ENCODE measurements at places on chromosomes 2 and 18.

GRCh38 chr2:156944871-156945270 lies 312.6 kb upstream of the GALNT5 start:
- no peak for DNase-seq
- H3K4me1 ChIP-seq, result no peaks in the 10 kb centered on the region
- H3K27me3 ChIP-seq, result peaks cover 2% of the 10 kb centered on the region
- H3K27ac ChIP-seq, result no peak overlapping the region
- no peak overlapping the region for H3K4me3 ChIP-seq

DNA sequence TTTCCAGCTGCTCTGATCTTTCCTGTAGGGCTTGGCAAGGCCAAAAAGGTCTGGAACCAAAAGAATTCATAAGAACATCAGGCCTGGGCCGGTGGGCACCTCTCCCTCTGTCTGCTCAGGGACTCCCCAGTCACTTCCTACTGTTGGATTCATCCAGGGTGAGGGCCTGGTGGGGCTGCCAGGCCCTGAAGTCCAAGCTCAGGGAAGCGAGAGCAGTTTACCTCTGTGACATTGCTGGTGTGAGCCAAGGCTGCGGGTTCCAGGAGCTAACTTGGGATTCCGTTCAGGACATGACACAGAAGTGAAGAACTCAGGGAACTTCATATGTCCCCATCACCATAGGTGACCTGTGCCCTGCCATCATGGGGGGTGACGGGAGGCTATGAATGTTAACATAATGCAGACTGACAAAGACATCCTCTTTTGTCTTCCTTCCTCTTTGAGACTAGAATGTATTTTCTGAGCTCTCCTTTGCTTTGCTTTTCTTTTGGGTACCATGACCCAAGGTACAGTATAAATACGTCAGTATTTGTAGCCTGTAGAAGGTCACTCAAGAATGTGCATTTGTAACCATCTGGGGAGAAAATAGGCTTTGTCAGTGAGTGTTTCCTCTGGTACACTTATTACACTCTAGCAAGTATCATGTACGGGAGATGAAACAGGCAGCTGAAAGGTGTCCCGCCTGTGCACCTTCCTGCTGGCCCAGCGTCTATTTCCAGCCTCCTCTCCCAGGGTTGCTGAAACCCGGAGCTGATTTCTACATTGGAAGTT lies 130.5 kb upstream of the SLC1A4 start:
- no peak overlapping the region for H3K4me3 ChIP-seq
- H3K4me1 ChIP-seq, result peaks cover 12% of the 10 kb centered on the region
- DNase-seq, result no peak
- no peak overlapping the region for H3K27ac ChIP-seq

DNA sequence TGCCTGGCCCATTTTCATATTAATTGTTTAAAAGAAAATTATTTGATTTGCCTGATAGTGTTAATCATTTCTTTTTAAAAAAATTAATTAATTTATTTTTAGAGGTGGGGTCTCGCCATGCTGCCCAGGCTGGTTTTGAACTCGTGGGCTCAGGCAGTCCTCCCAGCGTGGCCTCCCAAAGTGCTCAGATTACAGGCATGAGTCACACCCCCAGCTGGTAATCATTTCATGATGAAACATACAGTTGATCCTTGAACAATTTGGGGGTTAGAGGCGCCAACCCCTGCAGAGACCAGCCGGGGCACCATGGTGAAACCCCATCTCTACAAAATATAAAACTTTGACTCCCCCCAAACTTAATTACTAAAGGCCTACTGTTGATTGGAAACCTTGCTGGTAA lies 7.9 kb downstream of the GPN1 start:
- no peaks in the 10 kb centered on the region for H3K27me3 ChIP-seq
- peaks cover 65% of the 10 kb centered on the region for H3K36me3 ChIP-seq
- peak overlapping the region; percentile 68 for H3K27ac ChIP-seq
- H3K4me3 ChIP-seq, result no peak overlapping the region

GRCh38 chr2:110873056-110873502 lies 140.7 kb downstream of the ACOXL start:
- H3K36me3 ChIP-seq, result peaks cover 2% of the 10 kb centered on the region
- no peak for DNase-seq
- H3K27ac ChIP-seq, result no peak overlapping the region
- no peak overlapping the region for H3K4me3 ChIP-seq
- peaks cover 8% of the 10 kb centered on the region for H3K27me3 ChIP-seq

GRCh38 chr18:9101730-9102507 lies 580 bp upstream of the NDUFV2 start:
- peak overlapping the region; percentile 94 for H3K27ac ChIP-seq
- peaks cover 39% of the 10 kb centered on the region for H3K36me3 ChIP-seq
- H3K27me3 ChIP-seq, result no peaks in the 10 kb centered on the region
- H3K4me1 ChIP-seq, result peaks cover 50% of the 10 kb centered on the region
- peak overlapping the region; percentile 94 for H3K4me3 ChIP-seq

DNA sequence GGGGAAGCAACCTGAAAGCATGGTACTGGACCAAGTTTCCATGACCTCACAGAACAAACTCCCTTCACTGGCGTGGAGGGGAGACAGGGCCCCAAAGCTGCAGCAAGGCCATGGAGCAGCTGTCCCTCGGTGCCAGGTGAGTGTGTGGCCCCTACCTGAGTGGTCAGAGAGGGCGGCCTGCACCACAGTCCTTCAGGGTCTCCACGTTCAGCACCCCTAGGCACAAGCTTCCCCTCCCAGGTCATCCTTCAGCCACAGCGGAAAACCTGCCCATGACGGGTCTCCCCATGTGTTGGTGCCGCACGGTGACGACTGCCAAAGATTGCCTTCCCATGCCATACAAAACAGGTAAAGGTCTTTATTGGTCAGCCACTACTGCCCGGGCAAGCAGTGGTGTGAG lies 201.6 kb downstream of the MGAT5 start:
- H3K4me1 ChIP-seq, result no peaks in the 10 kb centered on the region
- no peaks in the 10 kb centered on the region for H3K27me3 ChIP-seq
- no peak overlapping the region for H3K4me3 ChIP-seq

DNA sequence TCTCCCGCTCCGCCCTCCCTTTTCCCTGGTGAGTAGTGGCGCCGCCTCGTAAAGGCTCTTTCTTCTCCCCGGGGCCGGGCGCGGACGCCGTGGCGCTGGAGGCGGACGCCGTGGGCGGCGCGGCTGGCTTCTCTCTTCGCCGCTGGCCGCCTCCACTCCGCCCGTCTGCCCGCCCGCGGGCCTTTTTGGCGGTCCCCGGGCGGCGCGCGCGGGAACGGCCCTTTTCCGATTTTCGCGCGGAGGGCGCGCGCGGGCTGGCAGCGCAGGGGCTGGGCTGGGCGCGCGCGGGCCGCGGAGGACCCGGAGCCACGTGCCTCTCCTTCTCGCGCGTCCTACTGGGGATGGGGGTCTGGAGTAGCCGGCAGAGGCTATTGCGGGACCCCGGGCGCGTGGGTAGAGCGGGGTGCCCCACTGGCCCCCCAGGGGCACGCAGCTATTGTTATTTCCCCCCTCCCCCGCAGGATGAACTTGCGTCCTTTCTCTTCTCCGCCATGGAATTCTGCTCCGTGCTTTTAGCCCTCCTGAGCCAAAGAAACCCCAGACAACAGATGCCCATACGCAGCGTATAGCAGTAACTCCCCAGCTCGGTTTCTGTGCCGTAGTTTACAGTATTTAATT lies 472 bp downstream of the SLC20A1 start:
- peaks cover 62% of the 10 kb centered on the region for H3K4me1 ChIP-seq
- H3K4me3 ChIP-seq, result peak overlapping the region; percentile 96
- DNase-seq, result no peak
- peak overlapping the region; percentile 91 for H3K27ac ChIP-seq

DNA sequence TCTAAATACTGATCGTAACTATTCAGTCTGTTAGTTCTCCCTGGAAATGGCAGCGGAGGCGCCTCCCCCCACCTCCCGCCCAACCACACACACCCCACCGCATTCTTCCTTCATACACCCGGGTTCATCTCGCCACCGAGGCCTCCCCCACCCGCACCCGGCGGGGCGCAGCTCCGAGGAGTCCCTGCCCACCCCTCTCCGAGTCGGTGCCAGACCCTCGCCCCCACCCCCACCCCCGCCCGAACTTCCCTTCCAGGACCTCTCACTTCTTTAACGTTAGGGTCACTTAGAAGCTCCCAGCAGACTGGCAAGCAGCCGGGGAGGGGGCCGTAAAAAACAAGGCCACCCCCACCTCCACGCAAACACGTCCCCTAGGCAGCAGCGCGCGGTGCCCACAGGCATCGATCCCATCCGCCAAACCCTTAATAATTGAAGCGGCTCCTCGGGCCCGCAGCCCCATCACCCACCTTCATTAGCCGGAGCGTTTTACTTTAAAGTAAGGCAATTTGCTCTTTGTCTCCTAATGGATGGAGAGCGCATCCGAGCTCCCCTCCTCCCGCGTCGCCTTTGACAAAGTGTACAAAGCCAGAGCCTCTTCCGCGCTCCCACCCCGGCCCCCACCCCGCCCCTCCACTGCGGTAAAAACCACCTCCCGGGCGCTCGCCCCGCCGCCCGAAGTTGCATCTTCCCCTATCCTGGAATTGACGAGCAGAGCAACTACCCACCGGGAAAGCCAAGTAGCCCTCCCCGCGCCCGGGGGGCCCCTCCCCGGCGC lies 624 bp downstream of the ZNF516 start:
- peaks cover 28% of the 10 kb centered on the region for H3K4me1 ChIP-seq
- peaks cover 72% of the 10 kb centered on the region for H3K27me3 ChIP-seq
- H3K27ac ChIP-seq, result no peak overlapping the region
- H3K36me3 ChIP-seq, result peaks cover 2% of the 10 kb centered on the region
- peak overlapping the region; percentile 98 for H3K4me3 ChIP-seq

DNA sequence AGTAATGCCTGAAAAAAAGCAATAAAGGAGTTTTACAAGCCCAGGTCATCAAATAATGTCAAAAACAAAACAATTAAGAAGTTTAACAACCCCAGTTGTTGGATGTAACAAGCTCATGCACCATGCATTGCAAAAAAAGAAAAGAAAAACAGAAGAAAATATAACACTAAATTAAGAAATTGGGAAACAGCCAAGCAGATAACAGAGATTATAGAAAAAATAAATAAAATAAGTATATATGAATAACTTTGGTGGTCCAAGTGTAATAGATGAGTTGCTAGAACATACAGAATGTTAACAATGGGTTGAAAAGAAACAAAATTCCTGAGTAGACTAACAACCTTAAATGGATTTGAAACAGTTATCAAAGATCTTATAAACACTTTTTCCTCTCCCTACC lies 573.1 kb upstream of the SOX11 start:
- H3K27me3 ChIP-seq, result no peaks in the 10 kb centered on the region
- DNase-seq, result no peak
- H3K4me1 ChIP-seq, result no peaks in the 10 kb centered on the region
- H3K27ac ChIP-seq, result no peak overlapping the region
- no peak overlapping the region for H3K4me3 ChIP-seq
- no peaks in the 10 kb centered on the region for H3K36me3 ChIP-seq

DNA sequence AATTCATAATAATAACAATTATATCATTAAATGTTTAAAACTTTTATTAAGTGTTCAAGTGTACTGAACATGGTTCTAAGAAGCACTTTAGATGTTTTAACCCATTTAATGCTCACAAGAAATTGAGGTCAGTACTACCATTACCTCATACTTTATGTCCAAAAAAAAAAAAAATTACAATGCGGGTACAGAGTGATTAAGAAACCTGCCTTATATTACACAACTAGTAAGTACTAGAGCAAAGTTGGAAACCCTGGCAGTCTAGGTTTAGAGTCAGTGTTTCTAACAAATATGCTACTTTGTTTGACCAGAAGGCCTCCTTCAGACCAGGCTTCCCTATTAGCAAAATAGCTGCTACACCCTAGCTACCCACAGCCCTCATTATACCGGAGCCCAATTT lies 28.5 kb downstream of the PLEKHM3 start:
- DNase-seq, result no peak
- no peaks in the 10 kb centered on the region for H3K27me3 ChIP-seq
- no peak overlapping the region for H3K4me3 ChIP-seq
- H3K4me1 ChIP-seq, result peaks cover 7% of the 10 kb centered on the region
- no peak overlapping the region for H3K27ac ChIP-seq

- H3K4me1 ChIP-seq, result peaks cover 33% of the 10 kb centered on the region
- H3K36me3 ChIP-seq, result peaks cover 2% of the 10 kb centered on the region
- H3K4me3 ChIP-seq, result peak overlapping the region; percentile 83
- peak; percentile 63 for DNase-seq
- H3K27ac ChIP-seq, result peak overlapping the region; percentile 6
Measured at GRCh38 chr2:203328760-203329540, 756 bp downstream of the ABI2 start.

GRCh38 chr2:234887195-234887594 lies 64.6 kb upstream of the SH3BP4 start:
- H3K4me3 ChIP-seq, result no peak overlapping the region
- no peak for DNase-seq
- no peaks in the 10 kb centered on the region for H3K27me3 ChIP-seq
- no peak overlapping the region for H3K27ac ChIP-seq
- no peaks in the 10 kb centered on the region for H3K36me3 ChIP-seq

DNA sequence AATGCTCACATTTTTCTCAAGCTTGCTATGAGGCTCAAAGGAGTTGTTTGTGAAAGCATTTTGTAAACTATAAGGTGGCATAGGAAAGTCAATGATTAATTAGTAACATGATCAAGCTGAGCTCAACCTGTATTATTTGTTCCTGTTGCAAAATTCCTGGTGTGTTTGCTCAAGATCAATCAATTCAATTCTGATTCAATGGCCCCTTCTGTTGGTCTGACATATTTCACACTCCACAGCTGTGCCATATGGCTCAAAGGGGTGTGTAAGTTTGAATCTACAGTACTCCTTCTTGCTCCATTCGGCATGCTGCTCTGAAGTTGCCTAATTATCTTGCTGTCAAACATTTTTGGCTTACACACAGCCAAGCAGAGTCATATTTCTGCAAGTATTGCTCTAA lies 341.6 kb upstream of the LRP1B start:
- H3K27ac ChIP-seq, result no peak overlapping the region
- no peak for DNase-seq
- H3K36me3 ChIP-seq, result no peaks in the 10 kb centered on the region
- H3K4me3 ChIP-seq, result no peak overlapping the region
- H3K27me3 ChIP-seq, result no peaks in the 10 kb centered on the region
- no peaks in the 10 kb centered on the region for H3K4me1 ChIP-seq

GRCh38 chr2:85503168-85503850 lies 35.7 kb upstream of the MAT2A start:
- no peak overlapping the region for H3K4me3 ChIP-seq
- no peak overlapping the region for H3K27ac ChIP-seq
- H3K36me3 ChIP-seq, result no peaks in the 10 kb centered on the region
- H3K27me3 ChIP-seq, result no peaks in the 10 kb centered on the region
- no peak for DNase-seq
- H3K4me1 ChIP-seq, result peaks cover 1% of the 10 kb centered on the region

- peaks cover 6% of the 10 kb centered on the region for H3K36me3 ChIP-seq
- no peak overlapping the region for H3K4me3 ChIP-seq
- peaks cover 18% of the 10 kb centered on the region for H3K4me1 ChIP-seq
- DNase-seq, result peak; percentile 44
Measured at GRCh38 chr2:205714058-205714776, 31.9 kb downstream of the NRP2 start.

- H3K27me3 ChIP-seq, result peaks cover 9% of the 10 kb centered on the region
- H3K4me3 ChIP-seq, result peak within 1 kb of the TSS; percentile 83
- peaks cover 22% of the 10 kb centered on the region for H3K4me1 ChIP-seq
- H3K27ac ChIP-seq, result peak within 1 kb of the TSS; percentile 55
- H3K36me3 ChIP-seq, result no peaks in the 10 kb centered on the region
- DNase-seq, result peak; percentile 59
Measured at GRCh38 chr2:226799211-226799975, at the start of gene IRS1. Gene IRS1, minus strand, starts transcription at chr2:226799820. Its CDS starts 1,082 bp downstream, at chr2:226798738.

GRCh38 chr18:5943514-5943913 lies 48.2 kb upstream of the TMEM200C start:
- H3K4me1 ChIP-seq, result no peaks in the 10 kb centered on the region
- H3K27ac ChIP-seq, result no peak overlapping the region
- DNase-seq, result no peak
- H3K36me3 ChIP-seq, result no peaks in the 10 kb centered on the region
- H3K27me3 ChIP-seq, result peaks cover 11% of the 10 kb centered on the region
- H3K4me3 ChIP-seq, result no peak overlapping the region
